Smooth muscle cell of bladder (primary cell): ENCODE measurements at places on chromosomes 2 and 18. TPM values are rescaled to one million over a fixed set of nuclear protein-coding genes. Genes with fewer than 3 reads are reported as not detected.

NYAP2 gene
- under 0.01 TPM in 1 of 2 replicates, not detected in the other for total RNA-seq

PLGLB1 gene
- total RNA-seq: 0.43 and 1.8 TPM in 2 replicates

SFTPB gene
- total RNA-seq: not detected in 2 replicates

ZBTB7C gene
- total RNA-seq: under 0.01 TPM in 2 replicates

CD207 gene
- total RNA-seq: not detected in 2 replicates

KRTCAP3 gene
- 0.18 TPM in 1 of 2 replicates, not detected in the other for total RNA-seq

NIF3L1 gene
- total RNA-seq: 17.8 and 19.1 TPM in 2 replicates

ST8SIA5 gene
- under 0.01 TPM in 1 of 2 replicates, not detected in the other for total RNA-seq

CXCR4 gene
- 0.92 TPM in 1 of 2 replicates, not detected in the other for total RNA-seq

DSC2 gene
- under 0.01 TPM in 1 of 2 replicates, not detected in the other for total RNA-seq

CHST9 gene
- not detected in 2 replicates for total RNA-seq
